ENCODE measurements at places on chromosomes 5 and 9.

DNA sequence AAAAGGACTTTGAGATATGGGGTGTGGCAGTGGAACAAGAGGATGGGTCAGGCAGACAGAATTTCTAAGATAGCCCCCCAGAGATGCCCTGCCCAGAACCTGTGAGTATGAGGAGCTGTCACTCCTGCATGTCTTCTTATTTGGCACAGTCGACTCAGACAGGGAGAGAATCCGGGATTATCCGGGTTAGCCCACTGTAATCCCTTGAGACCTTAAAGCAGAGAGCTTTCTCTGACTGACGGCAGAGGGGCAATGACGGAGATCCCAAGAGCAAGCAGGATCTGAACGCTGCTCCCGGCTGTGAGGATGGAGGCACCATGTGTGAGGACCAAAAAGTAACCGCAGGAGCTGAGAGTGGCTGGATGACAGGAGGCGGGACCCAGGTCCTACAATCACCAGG, 8.8 kb upstream of the NHP2 start:
- DNase-seq: no peak

- DNase-seq: no peak
These were observed 747.8 kb downstream of the CDH18 start for GRCh38 chr5:19240170-19240569.

GRCh38 chr5:76662521-76662920, 39.3 kb upstream of the F2RL2 start:
- DNase-seq: no peak

GRCh38 chr5:54251981-54252380, 58.4 kb downstream of the ARL15 start:
- DNase-seq: no peak

DNA sequence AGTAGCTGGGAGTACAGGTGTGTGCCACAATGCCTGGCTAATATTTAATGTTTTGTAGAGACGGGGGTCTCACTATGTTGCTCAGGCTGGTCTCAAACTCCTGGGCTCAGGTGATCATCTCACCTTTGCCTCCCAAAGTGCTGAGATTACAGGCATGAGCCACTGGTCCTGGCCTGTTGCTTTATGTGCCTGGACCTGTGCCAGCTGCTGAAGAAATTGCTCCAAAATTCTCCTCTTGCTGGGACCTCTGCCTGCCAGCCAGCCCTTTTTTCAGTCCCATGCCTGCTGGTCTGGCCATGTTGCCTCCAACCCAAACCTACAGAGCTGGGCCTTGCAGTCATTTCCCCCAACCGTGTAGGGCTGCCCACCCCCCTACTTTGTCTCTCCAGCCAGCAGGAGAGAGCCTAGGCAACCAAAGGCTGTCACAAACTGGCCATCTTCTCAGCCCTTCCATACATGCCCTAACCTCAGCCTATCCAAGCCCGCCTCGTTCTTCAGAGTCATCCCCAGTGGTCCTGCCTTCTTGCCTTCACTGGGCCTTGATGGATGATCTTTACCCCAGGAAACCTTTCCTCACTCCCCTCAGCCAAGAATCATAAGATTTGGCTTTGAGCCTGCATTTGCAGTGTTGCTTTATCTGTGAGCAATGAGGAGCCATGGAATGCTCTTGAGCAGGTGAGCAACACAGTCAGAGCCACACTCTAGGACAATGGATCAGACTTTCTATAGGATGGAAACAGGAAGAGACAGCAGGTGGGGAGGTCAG, 27.4 kb upstream of the SYNPO start:
- no peak for DNase-seq

DNA sequence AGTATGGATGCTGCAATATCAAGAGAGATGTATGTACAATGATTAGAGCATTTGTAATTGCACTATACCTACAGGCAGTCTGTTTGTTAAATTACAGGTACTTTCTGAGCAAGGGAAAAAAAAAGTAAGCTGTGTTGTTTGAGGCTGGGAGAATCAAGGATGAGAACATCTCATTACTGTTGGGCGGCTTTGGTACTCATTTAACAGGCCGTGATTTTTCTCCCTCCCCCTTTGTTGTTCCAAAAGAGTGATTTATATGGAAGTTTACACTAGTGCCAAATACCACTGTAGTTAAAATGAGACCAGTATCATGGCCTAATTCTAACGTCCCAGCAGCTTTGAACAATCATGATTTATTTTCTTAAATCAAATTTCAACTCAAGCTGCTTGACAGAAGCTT, 71.2 kb upstream of the GNA14 start:
- DNase-seq: no peak

DNA sequence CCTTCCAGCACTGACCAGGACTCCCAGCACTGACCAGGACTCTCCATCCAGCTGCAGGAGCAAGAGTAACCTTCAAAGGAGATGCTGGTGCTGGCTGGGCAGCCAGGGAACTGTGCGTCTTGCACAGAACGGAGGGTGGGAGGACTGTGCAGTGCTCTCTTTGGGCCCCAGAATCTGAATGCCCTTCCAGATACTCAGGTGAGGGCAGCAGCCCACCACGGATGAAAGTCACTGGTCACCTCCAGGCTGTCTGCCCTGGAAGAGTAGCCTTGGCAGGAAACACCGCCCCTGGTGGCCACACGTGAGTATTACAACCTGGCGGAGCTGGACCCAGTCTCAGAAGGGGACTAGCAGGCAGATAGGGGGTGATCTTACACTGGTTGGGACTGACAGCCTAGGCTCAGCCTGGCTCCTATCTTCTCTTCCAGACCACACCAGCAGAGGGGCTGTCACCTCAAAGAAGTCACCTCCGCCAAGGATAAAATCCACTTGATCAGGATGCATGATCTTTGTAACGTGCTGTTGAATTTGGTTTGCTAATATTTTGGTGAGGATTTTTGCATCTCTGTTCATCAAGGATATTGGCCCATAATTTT, 4.8 kb upstream of the SARDH start:
- no peak for DNase-seq

Measured in ascending aorta (tissue), 2 donors.